ENCODE measurements at places on chromosomes 3 and 15. TPM values are rescaled to one million over a fixed set of nuclear protein-coding genes. Genes with fewer than 3 reads are reported as not detected.

- DNase-seq, result no peak
- no peaks in the 10 kb centered on the region for H3K36me3 ChIP-seq
- H3K27ac ChIP-seq, result no peak overlapping the region
Measured at GRCh38 chr3:174957081-174957480, 97.9 kb downstream of the NAALADL2 start.

DNA sequence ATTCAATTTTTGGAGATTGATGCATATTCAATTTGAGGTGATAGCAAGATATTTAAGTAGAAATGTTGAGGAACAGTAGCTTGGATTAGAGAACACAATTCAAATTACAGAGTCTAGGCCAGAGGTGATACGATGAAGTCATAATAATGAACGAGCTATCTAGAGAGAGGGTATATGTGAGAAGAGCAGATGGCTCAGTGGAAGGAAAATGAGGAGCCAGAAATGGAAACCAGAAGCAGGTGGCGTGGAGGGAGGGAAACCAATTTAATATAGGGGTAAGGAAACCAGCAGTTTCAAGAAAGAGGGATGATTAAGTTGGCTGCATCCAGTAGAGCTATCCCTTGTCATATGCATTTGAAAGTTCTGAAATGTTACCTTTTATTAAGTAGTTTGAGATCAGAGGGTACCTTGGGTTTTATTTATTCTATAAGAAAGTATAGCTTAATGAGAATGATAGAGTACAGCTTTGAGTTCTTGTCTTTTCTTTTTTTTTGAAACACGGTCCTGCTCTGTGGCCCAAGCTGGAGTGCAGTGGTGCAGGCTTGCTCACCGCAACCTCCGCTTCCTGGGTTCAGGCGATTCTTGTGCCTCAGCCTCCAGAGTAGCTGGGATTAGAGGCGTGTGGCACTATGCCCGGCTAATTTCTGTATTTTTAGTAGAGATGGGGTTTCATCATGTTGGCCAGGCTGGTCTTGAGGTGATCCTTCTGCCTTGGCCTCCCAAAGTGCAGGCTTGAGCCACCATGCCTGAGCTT is 22.1 kb downstream of the NCK1 start:
- H3K27me3 ChIP-seq, result no peaks in the 10 kb centered on the region
- H3K4me1 ChIP-seq, result peaks cover 66% of the 10 kb centered on the region
- DNase-seq, result no peak
- H3K36me3 ChIP-seq, result no peaks in the 10 kb centered on the region
- no peak overlapping the region for H3K4me3 ChIP-seq

DNA sequence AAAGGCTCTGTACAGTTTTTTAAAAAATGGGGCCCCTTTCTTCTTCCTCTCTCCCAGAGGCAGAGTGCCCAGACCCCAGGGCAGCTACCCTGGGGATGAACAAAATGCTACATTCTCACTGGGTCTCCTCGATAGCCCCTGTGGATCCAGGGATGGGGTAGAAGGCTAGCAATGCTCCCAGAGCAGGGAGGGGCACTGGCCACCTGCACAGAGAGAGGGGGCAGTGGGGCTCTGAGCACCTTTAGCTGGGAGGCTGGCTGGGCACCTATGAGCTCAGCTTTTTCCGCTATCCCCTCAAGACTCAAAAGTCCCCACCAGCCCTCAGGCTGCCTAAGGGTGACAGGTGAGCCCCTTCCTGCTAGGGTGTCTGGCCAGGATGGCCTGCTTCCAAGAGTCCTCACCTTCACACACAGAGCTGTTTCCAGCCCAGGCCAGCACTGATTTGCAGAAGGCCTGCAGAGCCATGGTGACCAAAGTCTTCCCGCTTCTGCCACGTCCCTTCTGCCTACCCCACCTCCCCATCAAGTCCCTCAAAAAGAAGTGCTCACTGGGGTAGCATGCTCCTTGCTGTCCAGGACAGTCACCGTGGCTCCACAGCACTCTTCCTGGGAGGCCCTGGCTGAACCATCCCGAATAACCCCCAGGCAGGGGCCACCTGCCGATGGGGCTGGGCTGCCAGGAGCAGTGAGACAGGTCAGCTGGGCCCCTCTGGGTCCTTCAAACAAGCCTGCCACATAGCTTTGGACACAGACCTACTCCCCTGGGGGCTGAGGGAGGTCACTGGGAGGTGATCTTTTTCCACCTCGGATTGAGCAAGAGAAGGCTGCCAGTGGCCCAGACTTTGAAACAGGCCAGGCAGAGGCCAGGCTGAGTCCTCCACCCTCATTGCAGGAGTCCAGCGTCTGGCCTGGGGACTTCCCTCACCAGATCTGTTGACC is 20.4 kb downstream of the BMF start:
- H3K27ac ChIP-seq, result no peak overlapping the region
- H3K36me3 ChIP-seq, result no peaks in the 10 kb centered on the region
- no peaks in the 10 kb centered on the region for H3K27me3 ChIP-seq
- no peak for DNase-seq
- H3K4me3 ChIP-seq, result no peak overlapping the region

- no peak for DNase-seq
- no peak overlapping the region for H3K27ac ChIP-seq
- H3K27me3 ChIP-seq, result no peaks in the 10 kb centered on the region
- no peak overlapping the region for H3K4me3 ChIP-seq
- H3K4me1 ChIP-seq, result peaks cover 71% of the 10 kb centered on the region
Measured at GRCh38 chr3:31218082-31218481, 314.6 kb upstream of the STT3B start.

- peaks cover 9% of the 10 kb centered on the region for H3K4me1 ChIP-seq
- H3K36me3 ChIP-seq, result no peaks in the 10 kb centered on the region
- DNase-seq, result no peak
- no peak overlapping the region for H3K4me3 ChIP-seq
- H3K27me3 ChIP-seq, result peaks cover 15% of the 10 kb centered on the region
- no peak overlapping the region for H3K27ac ChIP-seq
Measured at GRCh38 chr3:69389520-69390248, 3.8 kb upstream of the FRMD4B start.

GRCh38 chr3:33004961-33005360 is 53.5 kb downstream of the CCR4 start:
- H3K4me3 ChIP-seq, result no peak overlapping the region
- H3K27me3 ChIP-seq, result no peaks in the 10 kb centered on the region
- peaks cover 13% of the 10 kb centered on the region for H3K4me1 ChIP-seq
- no peak overlapping the region for H3K27ac ChIP-seq

The FOXL2NB gene
- not detected for total RNA-seq

Data from CD8-positive, alpha-beta memory T cell (primary cell).